ENCODE measurements at places on chromosomes 7 and 10.
A peak's percentile ranks its signal among the peaks of the same experiment; 100 is the strongest.

GRCh38 chr7:137343281-137343841, at the start of gene PTN:
TSS of gene PTN (minus strand) at chr7:137343733. CDS start at chr7:137254973, 88,760 bp downstream.
- DNase-seq = peak; percentile 59

- DNase-seq = peak; percentile 39
These were observed 1.1 kb upstream of the HOXA1 start for GRCh38 chr7:27096768-27097514.

- DNase-seq = no peak
These were observed 57.7 kb upstream of the PRR15 start for GRCh38 chr7:29505931-29506330.

GRCh38 chr7:1981201-1981877, 251.4 kb downstream of the MAD1L1 start:
- no peak for DNase-seq

DNA sequence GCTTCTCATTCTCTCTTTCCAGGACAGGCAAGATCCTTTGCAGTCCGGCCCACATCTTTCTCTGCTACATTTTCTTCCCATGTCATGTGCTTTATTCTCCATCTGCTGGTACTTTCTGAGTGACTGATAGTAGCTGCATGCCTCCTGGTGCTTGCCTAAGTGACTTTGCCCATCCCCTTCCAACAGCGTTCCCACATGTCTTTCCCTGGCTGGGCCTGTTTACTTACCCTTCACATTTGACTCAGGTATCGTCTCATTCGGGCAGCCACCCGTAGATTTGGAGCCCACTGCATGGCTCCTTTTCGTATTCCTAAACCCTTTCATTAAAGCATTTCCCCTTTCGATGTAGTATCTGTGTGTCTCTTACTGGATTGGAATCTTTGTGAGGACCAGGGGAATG, 24.6 kb downstream of the TYW1 start:
- DNase-seq = no peak

DNA sequence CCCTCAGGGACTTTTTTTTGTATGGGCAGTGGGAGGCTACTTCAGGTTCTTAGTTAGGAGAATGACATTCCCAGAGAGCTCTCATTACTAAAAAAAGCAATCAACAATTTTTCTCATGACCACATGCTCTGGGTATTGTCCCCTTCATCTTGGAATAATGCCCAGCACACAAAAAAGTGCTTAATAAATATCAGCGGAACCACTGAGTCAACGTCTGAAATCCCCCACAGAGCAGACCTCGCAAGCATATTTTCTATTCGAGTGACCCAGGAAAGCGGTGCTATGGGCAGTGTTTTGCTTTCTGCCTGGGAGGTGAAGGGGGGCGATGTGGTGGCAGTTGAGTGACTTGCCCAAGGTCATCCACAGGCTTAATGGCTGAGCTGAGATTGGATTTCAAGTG, 493.4 kb upstream of the ZMIZ1 start:
- no peak for DNase-seq

DNA sequence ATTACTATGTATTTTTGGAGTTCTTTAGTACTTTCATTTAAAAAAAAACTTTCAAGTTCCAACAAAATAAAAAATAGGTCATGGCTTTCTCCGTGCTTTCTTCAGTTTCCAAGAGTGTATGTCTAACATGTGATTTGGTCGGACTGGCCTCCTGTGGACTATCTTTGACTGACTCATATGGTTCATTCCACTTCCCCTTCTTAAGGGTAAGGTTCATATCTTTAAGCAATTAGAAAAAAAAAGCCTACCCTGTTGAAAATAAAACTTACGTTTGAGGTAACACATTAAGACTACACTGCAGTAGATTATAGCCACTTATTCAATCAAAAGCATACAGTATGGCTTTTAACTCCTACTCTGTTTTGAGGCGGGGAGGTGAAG, 112.8 kb upstream of the AHR start:
- no peak for DNase-seq

GRCh38 chr10:117165538-117166417, 27.7 kb upstream of the VAX1 start:
- peak; percentile 42 for DNase-seq

GRCh38 chr10:4159173-4159572, 374.2 kb upstream of the KLF6 start:
- DNase-seq = no peak

- DNase-seq = no peak
These were observed 70.2 kb downstream of the ANKRD26 start for GRCh38 chr10:27030060-27030459.

DNA sequence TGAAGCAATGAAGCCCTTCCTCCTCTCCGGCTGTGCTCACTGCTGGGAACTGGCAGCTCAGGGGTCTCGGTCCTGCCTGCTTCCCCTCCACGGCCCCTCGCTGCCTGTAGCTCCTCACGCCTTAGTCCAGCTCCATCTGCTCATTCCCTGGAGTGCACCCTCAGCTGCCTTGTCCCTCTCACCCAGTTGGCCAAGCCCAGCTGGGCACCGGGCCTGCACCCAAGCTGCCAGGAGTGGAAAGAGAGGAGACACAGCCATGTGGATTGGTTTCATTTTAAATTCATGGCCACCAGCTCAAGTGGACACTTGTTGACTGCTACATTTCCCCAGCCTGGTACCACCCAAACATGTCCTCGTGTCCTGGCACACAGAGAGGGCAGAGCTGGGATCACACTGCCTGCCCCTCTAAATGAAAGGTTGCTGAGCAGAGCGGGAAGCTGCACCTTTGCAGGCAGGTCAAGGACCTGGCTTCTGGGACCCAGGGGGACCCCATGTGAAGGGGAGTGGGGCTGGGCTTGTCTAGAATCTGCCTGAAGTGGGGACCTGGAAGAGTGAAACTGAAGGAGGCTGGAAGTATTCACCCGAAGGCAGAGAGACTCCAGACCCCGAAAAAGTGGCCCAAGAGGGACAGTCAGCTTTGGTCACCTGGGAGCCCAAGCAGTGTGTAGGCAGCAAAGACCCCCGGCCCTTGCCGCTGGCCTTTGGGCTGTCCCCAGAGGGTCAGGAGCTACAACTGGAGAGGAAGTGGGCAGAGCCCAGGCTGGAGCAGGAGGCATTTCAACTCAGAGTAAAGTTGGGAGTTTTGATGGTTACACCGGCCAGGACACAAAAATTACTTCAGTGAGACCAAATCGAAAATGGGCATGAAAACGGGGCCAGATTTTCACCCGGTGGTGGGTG, 15.0 kb upstream of the BNIP3 start:
- DNase-seq = no peak

DNA sequence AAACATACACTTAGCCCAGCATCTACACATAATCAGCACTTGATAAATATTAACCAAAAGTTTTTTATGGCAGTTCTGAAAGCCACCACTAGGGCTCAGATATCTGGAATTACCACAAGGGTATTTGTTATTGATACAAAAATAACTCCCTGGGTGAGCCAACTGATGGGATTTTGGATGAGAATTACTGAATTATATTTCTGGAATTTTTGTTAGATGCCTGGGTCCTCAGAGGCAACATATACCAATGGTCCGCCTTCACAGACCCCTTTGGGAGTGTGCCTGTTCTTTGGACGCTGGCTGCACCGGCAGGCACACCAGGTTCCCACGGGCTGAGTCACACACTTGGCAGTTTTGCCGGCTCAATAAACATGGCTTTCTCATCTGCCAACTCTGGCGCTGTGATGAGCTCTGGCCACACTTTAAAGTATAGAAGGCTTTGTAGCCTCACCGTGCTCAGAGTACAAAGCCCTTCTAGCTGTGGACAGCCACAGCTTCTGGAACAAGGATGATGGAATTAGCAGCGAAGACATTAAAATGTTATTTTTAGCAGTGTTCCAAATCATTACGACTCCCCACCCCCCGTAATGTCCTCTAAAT, 24.5 kb upstream of the EEPD1 start:
- DNase-seq = peak; percentile 63

DNA sequence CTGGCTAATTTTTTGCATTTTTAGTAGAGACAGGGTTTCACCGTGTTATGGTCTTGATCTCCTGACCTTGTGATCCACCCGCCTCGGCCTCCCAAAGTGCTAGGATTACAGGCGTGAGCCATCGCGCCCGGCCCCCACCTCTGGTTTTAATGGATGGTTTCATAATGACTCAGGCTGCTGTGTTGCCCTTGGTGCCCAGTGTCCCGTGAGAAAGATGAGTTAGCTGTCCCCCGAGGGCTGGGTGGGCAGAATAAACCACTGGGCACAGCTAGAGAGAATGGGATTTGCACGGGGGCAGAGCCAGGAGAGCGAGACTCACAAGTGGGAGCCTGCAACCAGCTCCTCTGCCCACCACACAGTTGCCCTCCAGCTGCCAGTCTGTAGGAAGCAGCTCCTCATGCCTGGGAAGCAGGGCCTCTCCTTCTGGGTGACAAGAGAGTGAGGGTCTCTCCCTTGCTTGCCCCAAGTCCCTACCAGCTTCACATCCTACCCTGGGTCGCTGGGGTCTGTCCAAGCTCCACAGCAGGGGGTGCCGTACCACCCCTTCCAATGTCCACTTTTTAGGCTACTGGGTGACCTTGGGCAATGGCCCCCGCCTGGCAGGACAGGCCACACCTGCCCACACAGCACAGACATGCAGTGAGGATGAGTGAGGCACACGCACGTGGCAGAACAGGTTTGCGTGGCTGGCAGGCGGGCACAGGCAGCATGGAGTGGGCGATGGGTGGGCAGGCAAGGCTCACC, 16.1 kb upstream of the NDST2 start:
- DNase-seq = no peak

DNA sequence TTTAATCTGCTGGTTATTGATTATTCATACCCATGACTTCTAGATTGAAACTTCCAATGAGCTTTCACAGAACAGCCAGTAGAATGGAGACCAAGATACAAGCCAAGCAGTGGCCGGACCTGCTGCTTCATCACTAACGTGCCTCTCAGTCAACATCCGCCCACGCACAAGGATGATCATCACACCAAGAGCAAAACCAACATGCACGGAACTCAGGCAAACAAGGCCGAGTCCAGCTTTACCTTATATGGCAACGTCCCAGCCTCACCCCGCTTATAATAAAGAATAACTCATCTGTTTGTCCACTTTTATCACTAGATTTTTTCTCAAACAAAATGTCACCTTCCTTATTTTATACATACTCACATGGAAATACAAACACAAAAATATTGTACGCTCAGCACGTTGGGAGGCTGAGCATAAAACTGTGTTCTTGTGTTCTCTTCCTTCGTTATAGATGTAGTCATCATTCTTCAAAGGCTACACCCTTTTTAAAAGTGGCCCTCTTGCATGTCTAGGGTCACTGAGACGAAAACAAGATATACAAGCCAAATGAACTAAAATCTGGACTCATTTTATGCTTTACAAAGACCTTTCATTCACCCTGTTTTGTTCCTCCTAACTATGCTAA, 122.7 kb downstream of the SFMBT2 start:
- DNase-seq = no peak

DNA sequence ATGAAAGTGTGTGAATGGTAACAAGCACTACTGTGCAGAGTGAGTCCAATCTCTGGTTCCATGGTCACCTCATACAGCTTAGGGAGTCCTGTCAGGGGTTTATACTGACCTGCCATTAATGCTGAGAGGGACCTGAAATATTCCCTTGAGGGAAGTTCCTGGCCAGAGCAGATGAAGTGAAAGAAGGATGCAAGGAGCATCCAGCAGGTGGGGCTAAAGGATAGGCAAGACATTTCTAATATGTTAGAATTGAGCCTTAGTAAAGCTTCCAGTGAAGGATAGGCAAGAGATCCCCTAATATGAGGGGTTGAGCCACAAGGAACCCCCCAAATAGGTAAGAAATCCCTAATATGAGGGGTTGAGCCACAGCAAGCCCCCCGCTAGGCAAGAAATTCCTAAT, 25.5 kb upstream of the FAM221A start:
- DNase-seq = no peak

DNA sequence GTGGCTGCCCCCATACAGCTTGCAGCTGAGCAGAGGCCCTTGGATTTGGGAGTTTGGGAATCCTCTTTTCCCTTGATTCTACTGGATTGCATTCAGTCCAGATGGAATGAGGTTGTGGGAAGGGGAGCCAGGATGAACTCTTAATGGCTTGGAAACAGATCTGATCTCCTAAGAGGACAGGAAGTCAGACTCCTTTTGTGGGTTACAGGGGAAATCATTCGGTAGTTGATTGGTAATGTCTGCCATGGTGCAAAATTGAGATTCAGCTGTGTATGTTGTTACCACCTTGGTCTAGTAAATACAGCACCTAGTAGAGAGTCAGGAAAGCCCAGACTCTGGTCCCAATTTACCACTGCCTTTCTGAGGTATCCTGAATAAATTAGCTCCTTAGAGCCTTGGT, 144.2 kb upstream of the TNRC18 start:
- no peak for DNase-seq

- peak; percentile 52 for DNase-seq
These were observed 62.6 kb downstream of the RASGEF1A start for GRCh38 chr10:43204042-43204942.

DNA sequence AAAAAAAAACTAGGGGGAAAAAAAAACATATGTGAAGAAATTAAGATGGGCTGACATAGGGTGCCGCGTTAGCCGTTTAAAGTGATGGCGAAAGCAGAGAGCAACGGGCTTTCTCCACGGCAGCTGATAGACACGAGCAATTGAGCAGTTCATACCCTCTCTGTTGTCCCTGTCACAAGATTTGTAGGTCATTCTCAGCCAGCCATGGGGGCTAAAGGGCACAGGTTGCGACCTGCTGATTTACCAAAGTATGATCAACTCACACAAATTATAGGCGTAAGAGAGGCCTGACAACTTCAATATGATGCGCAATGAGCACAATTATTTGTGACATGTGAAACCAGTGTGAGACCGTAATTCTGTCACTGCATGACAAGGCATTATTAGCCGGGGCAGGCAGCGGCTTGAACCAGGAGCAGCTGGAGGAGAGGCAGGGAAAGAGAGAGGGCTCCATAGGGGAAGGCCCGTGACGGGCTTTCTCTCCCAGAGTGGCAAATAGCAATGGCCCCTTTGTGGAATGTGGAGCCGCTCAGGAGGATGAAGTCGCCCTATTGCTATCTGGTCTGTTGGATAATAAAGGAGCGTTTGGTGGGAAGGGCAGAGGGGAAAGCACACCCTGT, 195.1 kb upstream of the HABP2 start:
- peak; percentile 6 for DNase-seq

- no peak for DNase-seq
These were observed 75.0 kb downstream of the ZMYND11 start for GRCh38 chr10:210297-210696.

DNA sequence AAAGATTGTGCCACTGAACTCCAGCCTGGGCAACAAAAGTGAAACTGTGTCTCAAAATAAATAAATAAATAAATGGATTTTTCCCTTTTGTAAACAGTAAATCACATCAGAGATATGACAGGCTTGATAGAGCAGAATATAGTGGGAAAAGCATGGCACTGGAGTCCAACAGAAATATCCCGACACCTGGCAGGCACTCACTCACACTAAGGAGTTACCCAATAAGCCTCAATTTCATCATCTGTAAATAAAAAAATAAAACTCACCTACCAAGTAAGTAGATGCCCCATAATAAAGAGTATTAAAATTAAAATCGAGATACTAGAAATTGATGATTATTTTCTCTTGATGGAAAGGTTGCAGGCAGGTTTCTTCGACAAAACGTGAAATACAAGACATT, 1.7 kb downstream of the ATE1 start:
- no peak for DNase-seq

DNA sequence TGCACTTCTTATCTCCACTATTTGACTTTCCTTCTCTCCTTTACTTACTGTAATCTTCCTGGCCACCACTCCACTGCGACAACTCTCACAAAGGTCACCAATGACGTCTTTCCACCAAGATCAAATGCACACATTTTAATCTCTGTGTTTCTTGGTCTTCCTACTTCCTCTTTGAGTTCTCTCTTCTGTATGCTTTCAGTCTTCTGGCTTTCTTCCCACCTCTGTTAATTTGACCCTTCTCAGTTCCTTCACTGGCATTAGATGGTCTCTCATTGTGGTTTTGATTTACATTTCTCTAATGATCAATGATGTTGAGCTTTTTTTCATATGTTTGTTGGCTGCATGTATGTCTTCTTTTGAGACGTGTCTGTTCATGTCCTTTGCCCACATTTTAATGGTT, 31.9 kb downstream of the FAM107B start:
- DNase-seq = no peak

Measured in NCI-H146 (cell line).